ENCODE measurements at places on chromosomes 5 and 9.

DNA sequence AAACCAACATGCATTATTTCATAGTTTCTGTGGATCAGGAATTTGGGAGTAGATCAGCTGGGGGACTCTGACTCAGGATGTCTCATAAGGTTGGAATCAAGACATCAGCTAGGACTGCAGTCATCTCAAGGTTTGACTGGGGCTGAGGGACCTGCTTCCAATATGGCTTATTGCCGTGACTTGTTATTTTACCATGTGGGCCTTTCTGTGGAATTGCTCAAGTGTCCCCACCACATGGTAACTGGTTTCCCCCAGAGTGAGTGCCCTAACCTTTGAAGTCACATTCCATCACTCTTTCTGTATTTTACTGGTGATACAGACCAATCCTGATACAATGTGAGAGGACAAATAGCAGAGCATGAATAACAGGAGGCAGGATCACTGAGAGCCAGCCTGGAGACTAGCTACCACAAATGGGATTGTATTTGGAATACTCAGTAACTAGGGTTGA, 70.2 kb upstream of the ELL2 start:
- no peak for DNase-seq

DNA sequence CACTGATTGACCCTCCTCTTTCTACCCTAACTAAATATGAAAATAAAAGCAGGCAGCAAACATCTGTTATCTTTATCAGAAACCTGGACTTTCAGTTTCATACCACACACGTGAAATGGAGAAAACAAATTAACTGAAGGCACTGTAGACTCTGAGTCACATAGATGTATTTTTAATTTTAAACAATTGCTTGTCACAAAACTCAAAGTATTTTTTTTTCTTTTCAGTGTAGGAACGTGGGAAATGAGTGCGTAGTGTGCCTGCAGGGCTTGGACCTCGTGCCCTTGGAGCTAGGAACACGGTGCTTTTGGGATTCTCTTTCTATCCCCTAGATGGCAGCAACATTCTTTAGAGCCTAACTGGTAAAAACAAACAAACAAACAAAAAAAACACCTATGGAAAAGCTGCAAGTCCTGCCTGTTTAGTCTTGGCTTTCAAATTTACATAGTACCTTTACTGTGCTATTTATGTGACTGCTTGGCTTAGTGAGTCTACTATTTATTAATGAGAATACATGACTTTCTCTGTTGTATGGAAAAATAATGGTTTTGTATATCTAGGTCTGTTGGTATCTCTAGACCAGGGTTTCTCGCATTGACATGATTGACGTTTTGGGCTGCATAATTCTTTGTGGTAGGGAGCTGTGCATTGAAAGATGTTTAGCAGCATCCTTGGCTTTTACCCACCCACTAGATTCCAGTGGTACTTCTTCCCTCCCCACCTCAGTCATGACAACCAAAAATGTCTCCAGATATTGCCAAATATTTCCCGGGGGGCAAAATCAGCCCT, 16.8 kb upstream of the ACTBL2 start:
- no peak for DNase-seq

DNA sequence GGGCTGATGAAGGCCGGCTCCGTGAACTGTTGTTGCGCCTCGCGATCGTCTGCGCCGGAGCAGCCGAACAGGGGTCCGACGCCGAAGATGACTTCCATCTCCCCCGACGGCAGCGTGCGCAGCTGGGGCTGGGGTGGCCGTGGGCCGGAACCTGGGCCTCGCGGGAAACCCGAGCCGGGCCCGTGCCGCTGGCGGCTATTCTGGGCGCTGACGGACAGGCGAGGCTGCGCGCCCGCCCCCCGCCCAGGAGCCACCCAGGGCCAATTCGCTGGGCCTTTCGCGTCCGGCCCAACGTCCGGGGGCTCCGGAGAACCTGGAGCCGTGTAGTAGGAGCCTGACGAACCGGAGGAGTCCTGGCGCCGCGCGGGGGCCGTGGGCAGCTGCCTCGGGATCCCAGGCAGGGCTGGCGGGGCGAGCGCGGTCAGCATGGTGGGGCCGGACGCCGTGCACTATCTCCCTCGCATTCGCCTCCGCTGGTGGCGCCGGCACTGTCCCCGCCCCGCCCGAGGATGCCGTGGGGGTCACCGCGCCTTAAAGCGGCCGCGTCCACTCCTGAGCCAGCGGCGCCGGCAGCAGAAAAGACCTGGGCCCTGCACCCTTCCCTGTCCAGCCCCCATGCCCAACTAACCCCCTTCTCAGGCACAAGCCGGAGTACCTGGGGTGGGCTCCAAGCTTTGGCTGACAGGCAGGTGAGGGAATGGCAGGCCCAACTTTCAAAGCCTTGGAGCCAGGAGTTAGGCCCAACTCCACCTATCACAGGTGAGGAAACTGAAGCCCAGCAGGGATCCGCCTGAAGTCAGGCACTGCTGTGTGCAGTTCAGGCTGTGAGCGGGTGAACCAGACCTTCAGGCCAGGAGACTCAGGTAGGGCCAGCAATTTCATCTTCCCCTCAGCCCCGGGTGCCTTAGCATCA, at the start of gene PROB1:
Gene PROB1 (minus strand): TSS at position 451 of the 913 bp plus-strand sequence. CDS start 23 bp downstream, at position 428.
- no peak for DNase-seq

DNA sequence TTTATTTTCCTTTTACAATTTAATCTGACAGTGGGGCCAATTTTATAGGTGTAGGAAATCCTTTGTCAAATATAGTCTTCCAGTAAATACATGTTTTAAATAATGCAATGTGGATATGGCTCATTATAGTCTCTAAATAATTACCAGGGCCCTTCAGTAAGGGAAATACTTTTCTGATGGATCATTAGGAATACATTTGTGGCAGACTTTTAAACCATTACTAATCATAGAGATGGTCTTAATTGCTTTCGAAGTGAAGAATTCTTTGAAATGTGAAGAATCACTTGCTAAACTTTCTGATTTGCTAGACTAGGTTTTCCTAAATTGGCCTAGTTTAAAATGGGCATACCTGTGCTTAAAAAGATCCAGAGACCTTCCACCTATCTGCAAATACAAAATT, 105.6 kb upstream of the ELL2 start:
- no peak for DNase-seq

GRCh38 chr9:36717276-36717675, 144.6 kb downstream of the MELK start:
- no peak for DNase-seq

DNA sequence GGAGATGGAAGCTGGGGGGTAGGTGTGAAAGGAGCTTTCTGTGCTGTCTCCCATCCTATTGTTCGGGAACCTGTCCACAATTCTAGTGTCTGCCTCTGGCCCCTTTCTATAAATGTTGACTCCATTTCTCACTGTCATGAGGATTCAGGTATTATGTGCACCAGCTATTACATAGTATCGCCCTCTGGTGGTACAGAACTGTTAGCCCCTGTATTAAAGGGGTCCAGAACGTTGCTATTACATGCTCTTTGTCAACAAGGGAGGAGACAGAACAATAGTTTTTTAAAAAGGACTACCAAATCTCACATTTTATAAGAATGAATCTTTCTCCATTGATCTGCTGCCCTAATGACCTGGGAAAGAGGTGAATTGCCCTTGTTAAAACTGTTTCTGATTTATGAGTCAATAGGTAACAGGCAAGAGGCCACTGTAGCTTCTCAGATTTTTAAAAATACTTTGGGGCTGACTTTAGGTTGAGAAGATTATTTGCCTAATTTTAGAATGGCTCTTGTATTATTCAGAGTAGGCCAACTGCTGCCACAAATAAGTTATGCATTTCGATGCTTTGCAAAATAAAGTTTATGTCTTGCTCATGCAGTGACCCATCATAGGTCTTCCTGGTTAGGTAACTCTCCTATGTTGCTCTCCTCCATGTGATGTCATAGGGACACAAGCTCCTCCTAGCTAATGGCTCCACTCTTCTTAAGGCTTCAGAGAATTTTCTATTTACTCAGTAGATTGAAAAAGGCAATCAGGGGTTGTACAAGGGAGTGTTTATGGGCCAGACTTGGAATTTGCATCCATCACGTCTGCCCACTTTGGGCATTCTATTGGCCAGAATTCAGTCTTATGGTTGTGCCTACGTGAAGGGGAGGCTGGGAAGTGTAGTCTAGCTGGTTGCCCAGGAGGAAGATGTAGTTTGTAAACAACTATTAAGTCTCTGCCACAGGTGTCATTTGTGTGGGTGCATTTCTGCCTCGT, 20.8 kb downstream of the DCANP1 start:
- DNase-seq, result no peak

GRCh38 chr9:18947892-18948339, 85.1 kb downstream of the SAXO1 start:
- DNase-seq, result no peak

DNA sequence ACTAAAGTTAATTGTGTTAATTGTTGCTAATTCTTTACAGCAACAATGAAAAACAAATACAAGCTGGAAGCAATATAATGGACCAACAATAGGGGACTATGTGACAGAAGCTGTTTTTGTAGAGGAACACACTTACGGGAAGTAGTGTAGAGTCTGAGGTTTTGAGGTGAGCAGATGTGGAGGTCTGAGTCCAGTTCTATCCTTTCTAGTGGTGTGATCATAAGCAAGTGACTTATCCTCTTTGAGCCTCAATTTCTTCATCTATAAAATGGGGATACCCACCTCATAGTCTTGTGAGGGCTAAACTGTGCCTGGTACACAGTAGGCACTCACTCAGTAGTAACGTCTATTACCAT, 28.3 kb downstream of the ALG2 start:
- no peak for DNase-seq

- DNase-seq, result no peak
These were observed 2104.1 kb upstream of the ACO1 start for GRCh38 chr9:30280229-30280900.

DNA sequence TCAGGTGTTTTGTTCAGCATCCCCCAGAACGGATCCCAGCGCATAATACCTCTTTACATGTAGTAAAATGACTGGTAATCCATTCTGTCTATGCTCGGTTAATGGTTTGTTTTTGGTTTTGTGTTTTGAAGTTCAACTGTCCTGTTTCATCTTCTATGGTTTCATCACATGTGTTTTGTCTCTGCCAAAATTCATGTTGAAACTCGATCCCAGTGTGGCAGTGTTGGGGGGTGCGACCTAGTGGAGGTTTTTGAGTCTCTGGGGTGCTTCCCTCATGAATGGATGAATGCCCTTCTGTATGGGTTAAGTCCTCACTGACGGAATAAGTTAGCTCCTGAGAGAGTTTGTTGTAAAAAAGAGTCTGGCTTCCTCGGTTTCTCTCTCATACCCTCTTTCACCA, 317.4 kb downstream of the KDM4C start:
- DNase-seq, result no peak

DNA sequence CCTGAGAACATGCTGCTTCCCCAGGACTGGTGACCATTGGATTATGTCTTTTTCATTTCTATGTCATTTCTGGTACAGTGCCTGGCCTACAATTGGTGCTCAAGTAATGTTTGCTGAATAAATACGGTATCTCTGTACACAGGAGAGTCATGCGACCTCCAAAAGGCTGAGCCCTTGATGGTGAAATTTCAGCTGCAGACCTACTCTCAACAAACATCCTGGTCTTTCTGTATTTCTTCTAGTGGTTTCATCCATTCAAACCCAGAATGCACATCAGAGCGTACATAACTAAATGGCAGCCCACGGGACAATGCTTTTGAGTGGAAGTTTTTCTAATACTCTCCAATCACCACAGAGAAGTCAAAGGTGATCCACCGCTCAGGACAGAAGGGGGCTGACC, 62.6 kb upstream of the RPS23 start:
- DNase-seq, result no peak

DNA sequence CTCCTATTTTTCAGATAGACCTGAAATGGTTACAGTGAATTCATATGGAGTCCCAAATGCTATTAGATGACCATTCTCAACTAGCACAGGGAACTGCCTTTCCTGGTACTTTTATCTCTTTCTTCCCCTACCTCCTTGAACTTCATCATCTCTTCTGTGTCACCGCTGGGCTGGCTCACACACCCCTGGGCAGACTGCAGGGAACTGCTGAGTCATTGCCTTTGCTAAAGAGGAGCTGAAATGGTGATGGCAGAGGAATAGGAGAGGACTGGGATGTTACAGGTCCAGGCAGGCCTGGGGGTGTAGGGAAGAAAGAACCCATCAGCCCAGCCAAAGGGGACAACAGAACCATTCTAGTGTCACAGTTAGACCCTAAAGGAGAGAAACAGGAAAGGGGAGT, 322.3 kb downstream of the ASTN2 start:
- no peak for DNase-seq

DNA sequence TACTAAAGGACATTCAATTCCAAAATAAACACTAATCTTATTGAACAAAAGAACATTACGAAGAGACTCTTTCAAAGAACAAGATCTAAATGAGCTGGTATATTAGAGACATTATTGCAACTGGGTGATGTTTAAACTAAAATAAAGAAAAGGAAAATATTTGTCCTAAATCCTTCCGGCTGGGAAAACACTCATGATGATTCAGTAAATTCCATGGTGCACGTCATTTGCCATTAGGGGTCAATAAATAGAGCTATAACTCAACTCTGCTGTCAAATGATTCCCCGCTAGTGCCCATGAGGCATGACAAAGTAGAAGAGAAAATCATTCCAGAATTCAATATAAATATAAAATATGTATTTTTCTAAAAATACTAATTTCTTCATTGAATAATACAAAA, 565.5 kb upstream of the TUSC1 start:
- no peak for DNase-seq

GRCh38 chr9:93065135-93065720, 6.7 kb downstream of the SUSD3 start:
- DNase-seq, result no peak

- no peak for DNase-seq
These were observed 19.0 kb upstream of the PHYHD1 start for GRCh38 chr9:128901822-128902221.

GRCh38 chr5:170755679-170756456, 27.7 kb upstream of the GABRP start:
- DNase-seq, result no peak

- no peak for DNase-seq
These were observed 141.1 kb downstream of the ENTREP1 start for GRCh38 chr9:69466151-69466550.

DNA sequence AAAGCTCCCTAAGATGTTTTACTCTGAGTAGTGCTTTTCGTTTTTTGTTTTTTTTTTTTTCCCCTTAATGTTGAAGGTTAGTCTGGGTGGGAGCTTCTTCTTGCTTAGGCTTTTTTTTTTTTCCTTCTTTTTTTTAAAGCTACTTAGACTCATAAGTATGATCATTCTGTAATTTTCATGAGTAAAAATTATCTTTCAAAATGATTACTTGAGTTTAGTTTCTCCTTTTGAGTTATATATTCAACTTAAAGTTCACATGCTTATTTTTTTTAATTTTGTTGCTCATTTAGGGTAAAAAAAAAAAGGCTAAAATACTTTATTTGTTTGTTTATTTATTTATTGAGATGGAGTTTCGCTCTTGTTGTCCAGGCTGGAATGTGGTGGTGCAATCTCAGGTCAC, 2.9 kb downstream of the RBM27 start:
- no peak for DNase-seq

GRCh38 chr5:106796081-106796480, 874.7 kb downstream of the EFNA5 start:
- DNase-seq, result no peak

DNA sequence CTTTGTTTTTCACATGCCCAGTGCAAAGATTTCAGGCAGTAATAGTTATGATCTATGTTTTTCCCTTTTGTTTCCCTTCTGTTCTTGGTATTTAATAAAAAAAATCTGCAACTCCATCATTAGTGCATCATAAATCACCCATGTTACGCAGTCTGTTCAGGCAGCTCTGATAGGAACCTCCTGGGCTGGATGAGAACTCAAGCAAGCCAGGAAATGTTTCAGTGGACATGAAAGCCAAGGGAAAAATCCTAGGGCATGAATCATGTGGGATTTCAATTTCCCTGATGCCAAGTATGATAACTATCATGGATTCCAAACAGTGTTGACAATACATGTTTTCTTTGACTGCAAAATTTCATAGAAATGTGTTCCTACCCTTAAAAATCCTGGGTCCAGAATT, 119.7 kb upstream of the TARS1 start:
- no peak for DNase-seq
